Anterior cingulate cortex (tissue), 58 donors: ENCODE measurements at places on chromosomes 2 and 18.

- DNase-seq, result no peak
These were observed 98.3 kb upstream of the UGP2 start for GRCh38 chr2:63743170-63743981.

DNA sequence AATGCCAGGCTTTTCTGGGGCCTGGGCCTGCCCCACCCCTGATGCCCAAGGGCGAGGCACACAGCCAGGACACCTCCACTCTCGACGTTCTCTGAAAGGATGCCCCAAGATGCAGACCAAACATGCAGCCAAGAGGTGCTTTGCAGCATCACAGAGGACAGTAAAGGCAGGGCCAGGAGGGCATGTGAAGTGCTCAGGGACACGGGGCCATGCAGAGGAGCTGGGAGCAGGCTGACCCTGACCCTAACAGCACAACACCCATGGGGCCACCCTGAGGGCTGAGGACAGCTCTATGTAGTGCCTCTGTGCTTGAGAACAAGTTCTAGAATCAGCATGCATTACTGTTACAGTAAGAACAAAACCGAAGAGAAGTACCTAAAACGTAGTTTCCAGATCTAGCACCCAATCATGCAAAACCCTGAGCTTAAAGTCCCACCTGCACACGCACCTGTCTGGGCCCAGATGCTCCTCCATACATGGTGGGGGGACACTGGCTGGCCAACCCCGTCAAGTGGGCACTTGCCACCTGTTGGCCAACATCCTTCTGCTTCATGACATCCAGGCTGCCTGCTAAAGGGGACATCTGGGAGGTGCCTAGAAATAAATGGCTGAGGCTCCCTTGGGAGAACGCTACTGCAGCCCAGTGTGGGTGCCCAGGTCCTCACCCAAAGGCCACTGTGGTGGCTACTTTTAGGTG is 15.4 kb downstream of the HS6ST1 start:
- no peak for DNase-seq

GRCh38 chr2:29459445-29460179 is 344.4 kb downstream of the CLIP4 start:
- DNase-seq, result no peak

GRCh38 chr2:183059561-183059960 is 19.0 kb upstream of the DUSP19 start:
- DNase-seq, result no peak

DNA sequence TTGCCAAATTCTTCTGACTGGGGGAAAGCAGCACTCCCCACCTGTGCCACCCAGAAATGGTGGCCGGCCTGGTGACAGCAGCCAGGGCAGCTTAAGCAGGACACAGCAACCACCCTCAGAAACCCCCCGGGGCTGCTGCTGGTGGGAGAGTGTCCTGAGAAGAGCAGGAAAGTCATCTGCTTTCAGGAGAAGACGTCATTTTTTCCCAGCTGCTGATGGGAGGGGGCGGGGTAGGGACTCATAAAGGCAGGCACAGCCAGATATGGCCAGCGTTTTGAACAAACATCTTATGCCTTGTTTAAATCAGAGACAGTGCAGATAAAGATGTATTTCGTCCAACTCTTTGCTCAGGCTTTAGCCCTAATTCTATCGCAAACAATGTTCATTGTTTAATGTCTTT is 139.5 kb downstream of the LRRC30 start:
- no peak for DNase-seq

DNA sequence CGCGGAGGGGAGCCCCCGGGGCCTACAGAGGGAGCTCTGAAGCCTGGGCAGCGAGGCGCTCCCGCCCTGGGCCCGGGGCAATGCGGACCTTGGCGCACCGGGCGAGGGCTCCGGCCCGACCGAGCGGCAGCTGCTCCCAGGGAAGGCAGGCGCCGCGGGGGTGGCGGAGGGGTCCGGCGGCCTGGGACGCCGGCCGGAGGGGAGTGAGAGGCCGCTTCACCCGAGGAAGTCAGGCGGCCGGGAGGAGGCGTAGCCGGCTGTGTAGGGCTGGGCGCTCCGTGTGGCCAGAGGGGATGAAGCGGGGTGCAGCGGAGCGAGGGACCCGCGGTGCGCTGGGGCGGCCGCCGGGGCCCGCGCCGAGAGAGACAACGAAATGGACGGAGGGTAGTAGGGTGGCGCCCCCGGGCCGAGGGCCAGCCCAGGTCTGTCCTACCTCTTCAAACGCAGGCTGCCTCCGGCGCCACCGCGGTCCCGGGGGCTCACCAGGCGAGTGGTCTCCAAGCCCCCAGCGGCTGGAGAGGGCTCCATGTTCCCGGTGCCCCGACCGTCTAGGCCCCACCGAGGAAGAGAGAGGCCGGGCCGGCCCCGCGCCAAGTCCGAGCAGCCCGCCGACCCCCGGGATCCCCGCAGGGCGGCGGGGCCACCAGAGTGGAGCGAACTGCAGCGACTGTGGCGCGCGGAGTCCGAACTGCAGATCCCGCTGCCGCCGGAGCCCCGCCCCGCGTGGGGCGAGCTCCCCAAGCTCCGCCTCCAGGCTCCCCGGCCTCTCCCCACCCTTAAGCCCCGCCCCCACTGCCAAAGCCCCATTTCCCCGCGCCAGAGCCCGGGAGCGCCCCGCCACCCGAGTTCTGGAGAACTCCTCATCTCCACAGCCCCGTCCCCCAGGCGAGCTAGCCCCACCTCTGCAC is at the start of gene SLC30A3:
SLC30A3 (minus strand) TSS at position 669 of the 908 bp plus-strand sequence; CDS start at position 528, 141 bp downstream.
- DNase-seq, result peak; percentile 72

DNA sequence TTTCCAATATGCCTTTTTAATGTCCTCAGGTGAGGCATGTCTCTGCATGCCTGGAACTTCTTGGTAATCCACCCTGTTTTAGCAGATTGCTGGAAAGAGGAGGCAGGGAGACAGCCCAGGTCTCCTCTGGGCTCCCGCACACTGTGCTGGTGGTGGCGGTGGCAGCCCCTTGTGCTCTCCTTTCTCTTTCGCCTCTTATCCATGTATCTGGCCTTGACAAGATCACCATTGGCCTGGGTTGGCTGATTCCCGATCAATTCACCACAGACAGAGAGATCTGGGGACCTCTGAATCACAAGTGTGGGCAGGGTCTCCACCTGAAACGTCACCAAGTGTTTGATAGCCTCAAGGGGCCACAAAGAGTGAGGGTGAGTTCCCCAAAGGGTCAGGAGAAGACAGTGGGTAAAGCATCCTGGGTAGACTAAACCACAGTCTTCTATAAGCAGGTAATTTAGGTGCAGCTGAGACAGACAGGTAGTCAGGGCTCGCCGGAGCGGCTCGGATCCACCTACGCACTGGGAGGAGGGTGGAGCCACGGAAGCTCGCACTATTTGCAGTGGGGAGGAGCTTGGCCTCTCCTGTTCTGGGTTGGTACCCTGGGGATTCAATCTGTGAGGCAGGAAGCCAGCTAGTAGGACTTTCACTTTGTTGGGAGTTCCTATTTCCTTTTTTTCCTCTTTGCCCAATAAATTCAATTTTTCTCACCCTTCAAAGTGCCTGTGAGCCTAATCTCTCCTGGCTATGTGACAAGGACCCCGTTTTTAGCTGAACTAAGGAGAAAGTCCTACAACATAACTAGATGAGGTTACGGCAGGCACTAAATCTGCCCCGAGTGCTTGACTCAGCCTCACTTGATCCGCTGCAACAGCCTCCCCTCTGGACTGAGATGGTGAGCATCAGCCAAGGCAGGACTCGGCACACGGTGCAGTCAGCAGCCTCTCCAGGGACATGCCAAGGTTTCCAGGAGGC is 57.6 kb downstream of the SLC4A3 start:
- no peak for DNase-seq

- DNase-seq, result no peak
These were observed 2.7 kb downstream of the BMPR2 start for GRCh38 chr2:202378662-202379358.

GRCh38 chr2:156005531-156005930 is 327.0 kb downstream of the NR4A2 start:
- DNase-seq, result no peak

DNA sequence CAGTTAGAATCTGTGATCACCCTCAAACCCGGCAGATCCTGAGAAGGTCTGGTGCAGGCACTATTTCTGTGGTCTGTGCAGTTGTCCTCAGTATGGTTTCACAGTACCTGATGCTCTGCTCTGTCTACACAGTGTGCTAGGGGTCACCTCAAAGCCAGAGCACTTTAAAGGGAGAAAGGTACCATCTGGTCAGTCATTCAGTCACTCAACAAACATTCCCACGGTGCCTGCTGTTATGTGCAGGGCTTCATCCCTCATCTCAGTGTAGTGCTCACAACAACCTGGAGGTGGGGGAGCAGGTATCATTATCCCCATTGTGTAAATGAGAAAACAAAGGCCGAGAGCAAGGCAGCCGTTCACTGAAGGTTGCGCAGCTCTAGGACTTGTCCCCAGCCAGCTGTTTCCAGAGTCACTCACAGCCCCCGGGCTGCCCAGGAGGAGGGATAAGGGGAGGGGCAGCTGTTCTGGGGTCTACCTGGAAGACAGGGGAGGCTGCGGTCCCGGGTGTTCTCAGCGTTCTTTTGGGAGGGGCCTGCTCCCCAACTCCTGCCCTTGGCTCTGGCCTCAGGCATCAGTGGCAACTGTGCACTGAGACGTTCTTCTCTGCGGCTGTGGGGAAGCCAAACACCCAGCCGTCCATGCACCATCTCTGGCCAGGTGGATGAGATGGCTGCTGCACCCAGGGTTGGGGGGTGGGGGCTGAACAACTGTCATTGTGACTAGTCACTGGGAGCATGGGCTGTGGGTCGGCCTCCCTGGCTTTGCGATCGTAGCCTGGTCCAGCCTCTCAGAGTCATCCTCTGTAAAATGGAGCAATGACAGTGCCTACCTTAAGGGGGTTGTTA is 9.2 kb downstream of the INHBB start:
- no peak for DNase-seq

GRCh38 chr18:6793986-6794385 is 64.5 kb downstream of the ARHGAP28 start:
- DNase-seq, result no peak

GRCh38 chr2:101737478-101738255 is 40.2 kb downstream of the MAP4K4 start:
- no peak for DNase-seq

DNA sequence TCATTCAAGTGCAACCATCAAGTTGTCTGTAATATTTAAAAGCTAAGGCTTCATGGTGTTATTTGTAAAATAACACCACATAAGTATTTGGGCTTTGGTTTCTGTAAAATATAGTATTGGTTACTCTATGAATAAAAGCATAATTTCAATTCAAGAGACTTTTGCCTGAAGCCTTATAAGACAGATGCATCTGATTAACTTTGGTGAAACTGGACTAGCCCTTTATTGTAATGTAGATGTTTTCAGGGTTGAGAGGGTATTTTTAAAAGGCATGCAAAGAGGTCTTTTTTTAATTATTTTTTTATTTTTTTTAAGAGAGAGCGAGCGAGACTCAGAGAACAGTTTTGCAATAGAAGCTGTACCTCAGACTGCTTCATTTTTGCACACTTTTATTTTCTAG is 66.5 kb downstream of the ASXL3 start:
- no peak for DNase-seq

DNA sequence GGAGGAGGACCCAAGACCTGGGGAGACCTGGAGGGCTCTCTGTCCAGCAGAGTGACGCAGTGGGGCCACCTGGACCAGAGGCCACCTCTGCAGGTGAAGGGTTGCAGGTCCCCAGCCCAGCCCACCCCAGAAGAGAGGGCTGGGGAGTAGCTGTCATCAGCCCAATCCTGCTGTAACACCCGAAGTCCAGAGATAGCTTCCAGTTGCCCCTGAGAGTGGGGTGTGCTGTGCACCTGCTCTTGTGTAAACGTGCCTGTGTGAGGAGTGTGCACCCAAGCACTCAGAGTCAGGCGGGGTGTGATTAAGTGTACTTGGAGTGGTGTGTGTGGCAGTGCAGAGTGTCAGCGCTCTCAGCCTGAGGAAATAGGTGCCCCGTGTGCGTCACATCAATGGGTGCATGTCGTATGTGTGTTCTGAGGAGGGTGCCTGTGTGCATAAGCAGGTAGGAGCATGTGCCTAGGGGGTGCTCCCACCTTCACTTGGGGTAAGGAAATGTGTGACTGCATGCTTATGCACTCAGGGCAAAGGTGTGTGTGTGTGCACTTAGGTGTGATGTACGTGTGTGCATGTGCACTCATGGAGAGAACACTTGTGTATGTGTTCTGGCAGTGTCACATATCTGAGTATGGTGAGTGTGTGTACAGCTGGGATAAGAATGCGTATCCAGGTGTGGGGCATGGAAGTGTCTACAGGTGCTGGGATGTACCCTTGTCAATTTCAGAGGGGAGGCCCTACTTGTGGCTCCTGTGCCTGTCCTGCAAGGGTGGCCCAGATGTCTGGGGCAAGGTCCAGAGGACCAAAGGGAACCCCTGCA is 672 bp downstream of the ATP6V1B1 start:
- no peak for DNase-seq

- no peak for DNase-seq
These were observed 1569.7 kb upstream of the SLC39A10 start for GRCh38 chr2:194087089-194087958.

- no peak for DNase-seq
These were observed 209.8 kb downstream of the BCL2 start for GRCh38 chr18:63109802-63110201.

DNA sequence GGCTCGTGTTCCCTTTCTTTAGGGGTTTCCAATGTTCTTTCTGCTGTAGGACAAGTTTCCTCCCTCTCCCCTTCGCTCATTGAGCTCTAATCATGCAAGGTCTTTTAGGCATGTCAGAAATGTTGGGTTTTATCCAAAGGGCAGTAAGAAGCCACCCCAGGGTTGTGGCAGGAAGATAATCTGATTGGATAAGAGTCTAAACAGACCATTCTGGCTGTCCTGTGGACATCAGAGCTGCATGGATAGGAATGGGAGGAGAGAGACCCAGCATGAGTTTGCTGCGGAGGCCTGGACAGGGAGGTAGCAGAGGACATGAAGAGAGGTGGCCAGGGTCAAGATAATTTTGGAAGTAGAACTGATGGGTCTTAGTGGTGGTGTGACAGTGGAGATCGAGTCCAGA is 88.2 kb downstream of the ACKR3 start:
- no peak for DNase-seq

DNA sequence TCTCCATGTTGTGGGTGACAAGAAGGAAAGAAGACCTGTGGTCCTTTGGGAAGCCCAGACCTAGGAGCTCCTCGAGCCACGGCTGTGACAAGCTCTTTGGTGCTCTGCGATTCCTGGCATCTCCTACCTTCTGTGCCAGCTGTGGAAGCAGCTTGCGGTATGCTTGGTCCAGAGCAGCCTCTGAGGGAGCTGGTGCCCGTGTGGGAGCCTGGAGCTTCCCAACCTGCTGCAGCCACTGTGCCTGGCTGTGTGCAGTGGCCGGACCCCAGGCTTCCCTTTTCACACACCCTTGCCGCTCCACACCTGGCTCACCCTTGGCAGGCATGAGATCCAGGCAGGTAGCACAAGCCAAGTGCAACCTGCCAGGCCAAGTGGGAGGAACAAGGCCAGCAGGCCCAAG is 1328.6 kb upstream of the SLC39A10 start:
- DNase-seq, result no peak

DNA sequence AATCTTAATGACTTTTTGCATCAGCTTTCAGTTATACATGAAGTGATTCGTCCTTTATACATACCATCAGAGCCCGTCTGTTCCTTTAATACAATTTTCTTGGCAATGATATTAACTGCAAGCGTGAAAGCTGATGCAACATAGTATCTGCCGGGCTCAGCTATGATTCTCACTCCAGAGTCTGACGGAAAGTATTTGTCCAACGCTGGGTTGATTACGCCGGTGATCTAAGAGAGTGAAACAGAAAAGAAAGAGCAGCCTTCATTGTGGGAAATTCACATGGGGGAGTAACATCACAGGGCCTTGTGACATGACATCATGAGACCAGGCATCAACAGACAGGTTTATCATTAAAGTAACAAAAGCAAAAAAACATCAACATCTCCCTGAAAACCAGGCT is 6.2 kb downstream of the ODC1 start:
- no peak for DNase-seq

GRCh38 chr2:227853765-227854271 is 17.6 kb upstream of the DAW1 start:
- no peak for DNase-seq

GRCh38 chr2:12675352-12675795 is 41.4 kb upstream of the TRIB2 start:
- no peak for DNase-seq
